ENCODE measurements at places on chromosomes 3 and 15.

DNA sequence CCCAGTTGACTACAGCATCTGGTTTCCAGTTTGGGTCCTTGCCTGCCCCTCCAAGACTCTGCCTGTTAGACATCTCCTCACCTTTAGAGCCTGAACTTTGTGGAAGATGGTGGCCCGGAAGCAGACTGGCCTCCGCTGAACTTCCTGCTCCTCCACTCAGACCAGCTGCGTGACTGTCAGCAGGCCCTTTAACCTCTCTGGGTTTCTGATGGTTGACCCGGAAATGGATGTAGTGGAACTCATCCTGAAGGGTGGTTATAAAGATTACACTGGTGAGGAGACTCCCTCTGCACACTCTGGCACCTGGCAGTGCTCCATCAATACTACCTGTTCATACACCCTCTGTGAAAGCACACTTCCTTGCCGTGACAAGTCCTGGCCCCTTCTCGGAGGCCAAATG, 151.9 kb upstream of the TLE3 start:
- DNase-seq, result no peak

DNA sequence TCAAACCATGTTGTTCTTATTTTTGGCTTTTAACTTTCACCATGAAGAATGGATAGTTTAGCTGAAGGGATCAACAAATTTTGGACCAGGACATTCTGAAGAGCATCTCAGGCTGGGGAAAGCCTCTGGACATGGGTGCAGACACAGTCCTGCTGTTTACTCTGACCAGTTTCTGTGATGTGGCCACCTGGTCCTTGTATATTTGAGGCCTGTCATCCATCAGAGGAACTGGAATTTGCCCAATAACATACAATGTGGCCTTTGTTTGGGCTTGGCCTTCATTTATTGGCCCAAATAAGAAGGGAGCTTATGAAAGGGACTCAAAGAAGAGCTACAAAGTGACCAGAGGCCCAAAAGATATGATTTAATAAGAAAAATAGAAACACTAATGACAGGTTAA, 127.9 kb downstream of the MYRIP start:
- DNase-seq, result no peak

- no peak for DNase-seq
These were observed 41.6 kb downstream of the BDH1 start for GRCh38 chr3:197513953-197514785.

- DNase-seq, result no peak
These were observed 87.7 kb downstream of the MEGF11 start for GRCh38 chr15:66165856-66166255.

- DNase-seq, result peak; percentile 64
These were observed 303.1 kb upstream of the SEMA6D start for GRCh38 chr15:47414207-47414606.

DNA sequence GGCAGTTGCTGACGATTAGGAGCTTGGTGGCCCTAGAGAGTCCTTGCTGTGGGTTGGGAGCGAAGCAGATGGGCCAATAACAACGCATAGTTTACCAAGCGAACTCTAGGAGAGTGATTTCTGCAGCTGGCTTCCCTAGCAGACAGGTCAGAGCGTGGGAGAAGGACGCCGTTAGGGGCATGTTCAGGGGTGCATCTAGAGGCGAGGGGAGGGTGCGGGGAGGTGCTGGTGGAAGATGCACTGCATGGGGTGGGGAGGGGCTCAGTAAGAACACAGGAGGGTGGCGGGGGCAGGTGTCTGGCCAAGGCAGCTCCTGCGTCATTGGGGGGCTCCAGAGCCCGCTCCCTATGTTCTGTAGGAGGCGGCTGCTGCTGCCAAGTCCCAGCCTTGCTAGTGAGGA, 8.9 kb downstream of the APBA2 start:
- no peak for DNase-seq

DNA sequence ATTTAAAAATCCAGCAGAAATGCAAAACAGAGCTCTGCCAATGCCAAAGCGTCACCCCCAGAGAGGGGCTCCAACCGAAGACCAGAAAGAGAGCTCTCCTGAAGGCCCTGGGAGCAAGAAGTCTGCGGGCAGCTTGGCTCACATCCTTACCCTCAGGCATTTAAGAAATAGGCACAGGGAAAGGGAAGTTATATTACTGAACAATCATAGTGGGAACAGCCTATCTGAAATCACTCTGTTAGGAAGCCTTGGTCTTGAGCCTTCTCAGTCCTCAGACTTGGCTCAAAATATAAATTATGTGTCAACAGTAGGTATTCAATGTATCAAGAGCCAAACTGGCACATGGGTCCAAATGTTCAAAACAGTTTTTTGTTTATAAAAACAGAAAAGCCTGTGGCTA, 10.3 kb upstream of the PPARG start:
- no peak for DNase-seq

DNA sequence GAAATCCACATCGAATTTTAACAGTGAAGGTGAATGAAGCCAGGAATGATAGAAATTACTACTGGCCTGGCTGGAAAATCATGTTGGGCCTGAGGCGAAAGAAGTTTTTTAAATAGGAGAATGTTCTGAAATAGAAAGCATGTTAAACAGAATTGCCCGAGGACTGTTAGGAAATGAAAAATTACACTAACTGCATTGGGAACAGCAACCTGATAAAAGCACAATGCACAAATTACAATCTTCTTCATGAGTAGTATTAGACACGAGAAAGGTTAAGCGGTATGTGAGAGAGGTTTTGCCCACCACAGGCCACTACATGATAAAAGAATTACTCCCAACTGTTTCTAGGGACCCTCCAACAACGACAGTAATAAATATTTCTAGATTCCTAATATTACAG, 18.9 kb downstream of the GBE1 start:
- no peak for DNase-seq

DNA sequence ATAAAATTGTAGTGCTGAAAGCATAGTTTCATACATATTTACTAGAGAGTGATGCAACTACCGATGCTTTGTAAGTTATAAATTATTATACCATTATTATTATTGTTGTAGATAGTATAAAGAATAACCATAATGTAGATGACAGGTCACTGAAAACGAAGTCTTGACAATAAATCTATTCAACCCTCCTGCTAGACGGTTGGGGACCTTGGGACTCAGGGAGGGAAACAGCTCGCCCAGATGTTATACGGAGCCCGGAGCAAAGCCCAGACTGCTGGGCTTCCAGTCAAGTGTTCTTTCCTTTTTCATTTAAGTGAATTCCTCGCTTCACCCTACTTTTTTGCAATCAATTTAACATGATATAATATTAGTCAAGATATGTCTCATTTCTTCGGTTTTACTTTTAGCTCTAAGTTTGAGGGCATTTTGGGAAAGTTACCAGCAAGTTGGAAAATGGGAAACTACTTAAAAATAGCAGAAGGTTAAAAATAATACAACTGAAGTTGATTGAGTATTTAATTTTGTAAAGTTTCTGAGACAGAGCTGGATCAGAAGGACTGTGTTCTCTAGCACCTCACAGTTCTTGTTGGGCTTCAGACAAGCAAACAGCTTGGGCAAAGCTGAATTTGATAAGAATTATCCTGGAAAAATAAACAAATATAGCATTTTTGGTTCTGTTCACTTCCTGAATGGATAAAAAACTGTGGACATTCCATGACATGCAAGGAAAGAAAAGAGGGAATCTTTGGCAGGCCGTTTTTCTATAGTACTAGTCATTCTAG, 173.4 kb upstream of the TP63 start:
- no peak for DNase-seq

DNA sequence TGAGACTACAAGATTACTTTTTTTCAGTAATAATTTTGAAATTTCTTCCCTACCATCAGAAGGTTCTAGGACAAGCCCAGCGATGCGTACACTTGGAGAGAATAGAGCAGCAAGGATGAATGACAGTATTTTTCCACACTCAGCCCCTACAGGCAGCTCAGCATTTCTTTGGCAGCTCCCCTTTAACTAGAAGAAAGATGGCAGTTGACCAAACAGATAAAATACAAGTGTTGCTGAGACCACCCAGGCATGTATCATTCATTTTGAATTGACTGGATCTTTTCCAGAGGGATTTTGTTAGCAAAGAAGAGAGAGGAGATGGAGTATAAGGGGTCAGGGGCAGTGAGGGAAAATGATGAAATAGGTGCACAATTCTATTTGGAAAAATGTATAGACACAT, 761.3 kb downstream of the AGBL1 start:
- no peak for DNase-seq

- DNase-seq, result no peak
These were observed 79.3 kb downstream of the OTOL1 start for GRCh38 chr3:161575901-161576300.

- no peak for DNase-seq
These were observed 172.0 kb upstream of the CD96 start for GRCh38 chr3:111369958-111370357.
